CD14-positive monocyte (primary cell): ENCODE measurements at places on chromosomes 7 and 10.

GRCh38 chr10:120048391-120048790 lies 155.9 kb downstream of the SEC23IP start:
- DNase-seq = no peak

DNA sequence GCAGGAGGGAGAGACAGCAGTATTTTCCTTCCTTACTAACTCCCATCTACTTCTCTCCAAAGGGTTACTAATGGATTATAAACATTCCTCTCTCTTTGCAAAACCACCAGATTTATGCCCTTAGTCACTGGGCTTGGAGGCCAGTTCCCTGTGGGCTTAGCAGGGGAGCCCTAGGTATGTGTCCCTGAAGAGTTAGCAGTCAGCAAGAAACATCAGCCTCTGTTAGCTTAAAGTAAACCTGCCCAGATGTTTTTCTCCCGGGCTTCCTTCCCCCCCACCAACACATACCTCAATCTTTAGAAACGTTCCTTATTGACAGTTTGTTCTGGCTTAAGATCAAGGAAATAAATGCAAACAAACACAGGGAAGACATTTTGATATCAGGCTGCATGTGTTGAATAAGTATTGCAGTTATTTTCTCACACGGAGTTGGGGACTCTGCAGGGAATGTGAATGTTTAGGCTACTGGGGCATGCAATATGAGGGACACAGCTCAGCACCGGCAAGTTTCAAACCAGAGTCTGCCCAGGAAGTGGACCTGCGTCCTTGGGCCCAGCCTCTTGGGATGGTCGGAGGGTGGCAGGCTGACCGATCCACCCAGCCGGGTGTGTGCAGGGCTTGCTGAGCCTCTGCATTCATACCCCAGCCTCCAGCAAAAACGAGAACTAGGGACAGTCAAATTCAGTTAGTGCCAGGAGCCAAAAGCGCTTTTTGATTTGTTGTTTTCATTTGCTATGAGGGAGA lies 252.0 kb upstream of the GRB10 start:
- DNase-seq = no peak

DNA sequence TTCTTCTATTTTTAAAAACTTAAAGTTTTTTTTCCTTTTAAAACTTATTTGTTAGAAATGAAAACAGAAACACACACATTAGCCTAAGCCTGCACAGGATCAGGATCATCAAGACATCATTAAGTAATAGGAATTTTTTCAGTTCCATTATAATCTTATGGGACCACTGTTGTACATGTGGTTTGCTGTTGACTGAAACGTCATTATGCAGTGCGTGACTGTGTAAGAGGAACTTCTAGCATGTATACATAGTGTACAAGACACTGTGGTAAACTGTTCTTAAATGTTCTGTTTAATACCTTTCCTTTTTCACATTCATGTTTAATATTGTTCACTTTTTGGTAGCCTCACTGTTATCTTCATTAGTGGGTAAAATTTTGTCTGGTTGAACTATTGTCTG lies 12.1 kb downstream of the ENTPD7 start:
- peak; percentile 41 for DNase-seq

GRCh38 chr7:112448891-112449290 lies 1.4 kb upstream of the IFRD1 start:
- no peak for DNase-seq

- DNase-seq = no peak
Measured at GRCh38 chr7:107304636-107305035, 135.8 kb downstream of the HBP1 start.

DNA sequence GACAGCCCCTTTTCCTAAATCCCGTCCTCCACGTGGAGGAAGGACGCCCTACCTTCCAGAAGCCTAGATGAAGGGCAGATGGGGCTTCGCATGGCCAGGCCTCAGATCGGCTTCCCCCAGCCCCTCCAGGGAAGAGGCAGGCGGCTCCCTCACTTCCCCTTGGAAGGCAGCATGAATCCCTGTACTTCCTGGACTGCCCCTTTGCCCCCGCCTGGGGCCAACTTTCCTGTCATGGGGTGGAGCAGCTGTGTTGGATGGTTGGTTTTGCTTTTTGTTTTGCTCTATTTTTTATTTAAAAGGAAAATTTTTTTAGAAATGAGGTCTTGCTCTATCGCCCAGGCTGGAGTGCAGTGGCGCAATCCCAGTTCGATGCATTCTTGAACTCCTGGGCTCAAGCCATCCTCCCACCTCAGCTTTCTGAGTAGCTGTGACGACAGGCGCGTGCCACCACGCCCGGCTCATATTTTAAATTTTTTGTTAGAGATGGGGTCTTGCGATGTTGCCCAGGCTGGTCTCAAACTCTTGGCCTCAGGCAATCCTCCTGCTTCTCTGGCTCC lies 27.2 kb downstream of the GTF2IRD1 start:
- DNase-seq = peak; percentile 65
